ENCODE measurements at places on chromosomes 5 and 9.

GRCh38 chr5:60196385-60197113, 303.0 kb upstream of the PDE4D start:
- DNase-seq = no peak
- H3K27ac ChIP-seq = no peak overlapping the region

DNA sequence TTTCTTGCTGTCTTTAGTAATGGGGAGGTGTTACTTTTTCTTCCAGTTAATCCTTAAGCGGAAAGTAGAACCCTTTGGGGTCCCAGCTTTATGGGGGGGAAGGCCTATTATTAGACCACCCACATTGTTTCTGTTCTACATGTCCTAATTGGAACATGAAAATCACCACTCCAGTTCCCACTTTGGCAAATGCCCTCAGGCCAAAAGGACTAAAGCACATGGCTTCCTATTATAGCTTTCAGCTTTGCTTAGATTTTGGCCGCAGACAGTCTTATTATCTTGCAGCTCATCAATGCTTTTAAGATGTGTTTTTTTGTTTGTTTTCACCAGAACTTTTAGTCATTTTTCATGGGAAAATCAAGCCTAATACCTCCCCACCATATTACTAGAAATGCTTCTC, 296.8 kb upstream of the ANKH start:
- H3K4me3 ChIP-seq = no peak overlapping the region
- no peak overlapping the region for H3K27ac ChIP-seq
- peaks cover 8% of the 10 kb centered on the region for H3K27me3 ChIP-seq
- H3K36me3 ChIP-seq = no peaks in the 10 kb centered on the region
- no peak for DNase-seq

DNA sequence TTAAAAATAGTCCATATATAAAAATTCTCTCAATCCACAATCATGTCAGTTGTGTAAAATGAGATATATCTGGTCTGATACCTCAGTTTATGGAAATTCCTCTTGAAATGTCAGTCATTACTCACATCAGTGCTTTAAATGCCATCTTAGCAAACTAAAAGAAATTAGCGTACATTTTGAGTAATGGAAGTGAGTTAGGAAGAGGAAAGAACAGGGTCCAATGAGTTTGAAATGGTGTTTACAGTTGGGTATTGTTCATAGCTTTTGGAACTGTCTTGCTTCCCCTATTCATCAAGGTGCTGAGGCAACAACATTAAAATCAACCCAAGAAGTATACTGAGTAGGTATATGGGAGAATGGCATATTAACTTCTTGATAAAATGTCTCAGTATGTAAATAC, 8.7 kb upstream of the MTX3 start:
- peaks cover 27% of the 10 kb centered on the region for H3K36me3 ChIP-seq
- no peak for DNase-seq
- no peak overlapping the region for H3K27ac ChIP-seq
- H3K4me3 ChIP-seq = no peak overlapping the region

DNA sequence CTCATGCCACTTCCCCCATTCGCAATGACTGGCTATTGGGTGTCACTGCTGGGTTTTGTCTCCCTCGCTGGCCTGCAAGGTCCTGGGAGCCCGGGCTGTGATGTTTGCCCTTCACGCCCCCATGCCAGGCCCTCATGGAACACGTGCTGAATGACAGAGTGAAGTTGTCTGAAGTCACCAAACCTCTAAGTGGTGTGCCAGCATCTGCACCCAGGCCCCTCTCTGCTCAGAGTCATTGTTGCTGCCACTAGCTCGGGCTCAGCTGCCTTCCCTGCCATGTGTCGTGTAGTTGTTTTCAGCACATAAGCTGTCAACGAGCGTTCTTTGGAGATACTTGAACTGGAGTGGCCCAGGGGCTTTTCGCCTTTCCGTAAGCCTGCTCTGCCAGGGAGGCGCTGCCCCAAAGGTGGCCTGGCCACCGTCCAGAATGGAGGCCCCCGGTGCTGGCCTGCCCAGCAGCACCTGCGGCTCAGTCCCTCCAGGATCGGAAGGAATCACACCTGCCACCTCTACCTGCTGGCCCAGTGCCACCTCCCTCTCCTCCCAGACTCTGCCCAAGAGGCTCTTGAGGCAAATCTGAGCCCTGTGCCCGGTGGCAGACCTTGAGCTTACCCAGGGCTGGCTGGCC, 250.1 kb downstream of the PBX3 start:
- peaks cover 10% of the 10 kb centered on the region for H3K27me3 ChIP-seq
- no peaks in the 10 kb centered on the region for H3K36me3 ChIP-seq
- no peak for DNase-seq

- peaks cover 12% of the 10 kb centered on the region for H3K36me3 ChIP-seq
- H3K27ac ChIP-seq = no peak overlapping the region
- H3K4me1 ChIP-seq = peaks cover 29% of the 10 kb centered on the region
- peaks cover 9% of the 10 kb centered on the region for H3K27me3 ChIP-seq
- no peak for DNase-seq
These were observed 12.1 kb downstream of the PNPLA7 start for GRCh38 chr9:137538058-137538457.

GRCh38 chr5:140182075-140182711, 7.2 kb downstream of the CYSTM1 start:
- no peak overlapping the region for H3K4me3 ChIP-seq
- H3K27me3 ChIP-seq = no peaks in the 10 kb centered on the region
- no peak for DNase-seq
- no peaks in the 10 kb centered on the region for H3K36me3 ChIP-seq

GRCh38 chr9:92432350-92432749, 8.1 kb upstream of the OMD start:
- no peak overlapping the region for H3K4me3 ChIP-seq
- no peaks in the 10 kb centered on the region for H3K27me3 ChIP-seq
- no peak overlapping the region for H3K27ac ChIP-seq
- DNase-seq = no peak
- no peaks in the 10 kb centered on the region for H3K36me3 ChIP-seq

- peaks cover 28% of the 10 kb centered on the region for H3K4me1 ChIP-seq
- no peak for DNase-seq
- peak overlapping the region; percentile 81 for H3K4me3 ChIP-seq
- peaks cover 6% of the 10 kb centered on the region for H3K27me3 ChIP-seq
These were observed 209.7 kb downstream of the DIRAS2 start for GRCh38 chr9:90432951-90433350.

DNA sequence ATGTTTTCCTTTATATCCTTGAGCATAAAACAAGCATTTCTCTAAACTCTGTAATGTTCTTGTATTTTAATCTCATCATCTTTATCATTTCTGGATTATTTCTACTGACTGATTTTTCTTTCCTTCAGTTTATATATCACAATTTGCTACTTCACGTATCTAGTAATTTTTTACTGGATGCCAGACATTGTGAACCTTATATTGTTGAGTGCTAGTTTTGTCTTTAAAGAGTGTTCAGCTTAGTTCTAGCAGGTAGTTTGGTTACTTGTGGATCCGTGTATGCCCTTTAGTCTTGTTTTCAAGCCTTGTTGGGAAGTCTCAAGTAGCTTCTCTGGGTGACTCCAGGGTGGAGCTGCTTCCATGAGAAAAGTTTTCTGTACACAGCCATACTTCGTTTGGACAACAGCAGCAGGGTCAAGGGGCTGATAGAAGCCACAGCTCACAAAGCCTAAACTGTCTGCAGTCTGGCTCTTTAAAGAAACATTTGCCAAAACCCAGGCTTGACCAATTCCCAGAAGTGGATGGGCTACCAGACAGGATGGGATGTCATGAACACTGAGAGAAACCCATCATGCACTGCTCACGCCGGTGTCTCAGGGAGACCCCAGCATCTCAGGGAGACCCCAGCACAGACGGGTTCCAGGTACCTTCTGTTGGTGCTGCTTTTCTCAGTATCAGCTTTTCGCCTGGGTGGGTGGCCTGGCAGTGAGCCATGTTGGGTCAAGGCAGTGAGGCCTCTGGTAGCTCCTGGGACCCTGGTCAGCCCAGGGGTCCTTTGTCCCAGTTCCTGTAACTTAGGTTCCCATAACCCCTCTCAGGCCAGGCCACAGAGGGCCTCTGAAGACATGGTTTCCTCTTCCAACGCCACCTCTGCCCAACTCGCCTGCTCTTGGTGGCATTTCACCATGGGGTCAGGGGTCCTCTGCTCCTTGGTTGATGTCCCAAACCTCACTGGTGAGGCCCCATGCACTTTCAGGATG, 29.1 kb downstream of the TRIP13 start:
- H3K27me3 ChIP-seq = peaks cover 37% of the 10 kb centered on the region
- no peak for DNase-seq
- peaks cover 18% of the 10 kb centered on the region for H3K36me3 ChIP-seq
- H3K4me1 ChIP-seq = peaks cover 8% of the 10 kb centered on the region
- no peak overlapping the region for H3K27ac ChIP-seq

DNA sequence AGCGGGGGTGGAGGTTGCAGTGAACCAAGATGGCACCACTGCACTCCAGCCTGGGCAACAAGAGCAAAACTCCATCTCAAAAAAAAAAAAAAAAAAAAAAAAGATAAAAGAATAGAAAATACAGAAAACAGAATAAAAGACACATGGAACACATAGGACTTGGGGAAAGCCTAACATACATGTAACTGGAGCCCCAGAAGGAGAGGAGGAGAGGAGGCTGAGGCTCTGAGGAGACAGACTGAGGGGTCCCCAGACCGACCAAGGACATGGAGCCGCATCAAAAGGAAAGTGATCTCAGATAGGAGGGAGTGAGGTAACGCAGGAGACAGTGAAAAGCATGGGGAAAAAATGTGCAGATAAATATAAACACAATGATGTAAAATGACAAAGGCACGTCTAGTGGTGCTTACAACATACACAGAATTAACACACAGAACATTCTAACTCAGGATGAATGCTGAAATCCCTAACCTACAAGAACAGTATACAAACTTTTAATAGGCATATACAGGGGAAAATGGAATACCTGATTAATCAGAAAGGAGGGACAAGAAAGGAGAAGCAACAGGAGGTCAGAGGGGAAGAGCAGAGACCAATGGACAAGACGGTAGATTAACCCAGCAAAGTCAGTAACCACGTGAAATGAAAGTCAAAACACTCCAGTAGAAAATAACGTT, 65.2 kb upstream of the UBAC1 start:
- H3K27ac ChIP-seq = no peak overlapping the region
- peaks cover 11% of the 10 kb centered on the region for H3K27me3 ChIP-seq

DNA sequence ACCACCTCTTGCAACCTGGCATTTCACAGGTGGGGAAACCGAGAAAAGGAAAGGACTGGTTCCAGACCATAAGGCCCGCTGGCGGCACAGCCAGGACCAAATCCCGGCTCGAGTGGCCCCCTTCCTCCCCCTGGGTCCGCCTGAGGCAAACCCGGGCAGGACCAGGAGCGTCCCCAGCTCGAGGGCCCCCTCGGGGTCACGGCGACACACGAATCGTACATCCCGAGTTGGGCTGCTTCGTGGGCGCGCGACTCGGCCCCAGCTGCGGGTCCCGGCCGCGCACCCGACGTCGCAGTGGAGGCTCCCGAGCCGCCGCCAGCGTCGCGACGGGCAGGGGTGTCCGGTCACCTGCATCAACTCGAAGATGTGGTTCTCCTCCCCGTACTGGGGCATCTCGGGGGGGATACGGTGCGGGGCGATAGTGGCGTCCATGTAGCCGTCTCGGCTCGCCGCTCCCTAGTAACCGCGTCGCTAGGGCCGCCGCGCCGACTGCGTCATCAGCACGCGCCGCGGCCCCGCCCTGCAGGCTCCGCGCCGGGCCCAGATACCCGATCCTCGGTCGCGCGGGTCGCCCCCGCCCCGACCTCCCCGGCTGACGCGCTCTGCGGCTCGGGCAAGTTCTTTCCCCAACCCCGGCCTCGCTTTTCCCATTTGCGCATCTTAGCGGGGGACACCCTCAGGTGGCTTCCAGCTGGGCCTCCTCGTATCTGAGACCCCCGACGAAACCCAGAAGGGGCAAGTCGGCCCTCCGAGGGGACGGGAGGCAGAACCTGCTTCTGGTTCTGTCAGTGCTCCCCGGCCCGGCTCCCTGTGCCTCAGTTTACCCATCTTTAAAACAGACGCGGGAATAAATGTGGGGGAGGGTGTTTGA, at the start of gene AK8:
TSS of gene AK8 (minus strand) at position 461 of the 871 bp plus-strand sequence. CDS start at position 432, 29 bp downstream.
- H3K27ac ChIP-seq = peak within 1 kb of the TSS; percentile 32
- H3K4me1 ChIP-seq = peaks cover 23% of the 10 kb centered on the region
- peak within 1 kb of the TSS; percentile 83 for H3K4me3 ChIP-seq
- peak; percentile 88 for DNase-seq
- peaks cover 35% of the 10 kb centered on the region for H3K27me3 ChIP-seq

- peaks cover 19% of the 10 kb centered on the region for H3K4me1 ChIP-seq
- H3K36me3 ChIP-seq = peaks cover 67% of the 10 kb centered on the region
- H3K4me3 ChIP-seq = no peak overlapping the region
- no peaks in the 10 kb centered on the region for H3K27me3 ChIP-seq
- no peak overlapping the region for H3K27ac ChIP-seq
These were observed 20.0 kb downstream of the RNF145 start for GRCh38 chr5:159189310-159189709.

- peaks cover 13% of the 10 kb centered on the region for H3K27me3 ChIP-seq
- peaks cover 80% of the 10 kb centered on the region for H3K4me1 ChIP-seq
- peak overlapping the region; percentile 20 for H3K4me3 ChIP-seq
- no peak for DNase-seq
- H3K27ac ChIP-seq = peak overlapping the region; percentile 98
These were observed 40.3 kb upstream of the GLRX start for GRCh38 chr5:95862671-95863382.

DNA sequence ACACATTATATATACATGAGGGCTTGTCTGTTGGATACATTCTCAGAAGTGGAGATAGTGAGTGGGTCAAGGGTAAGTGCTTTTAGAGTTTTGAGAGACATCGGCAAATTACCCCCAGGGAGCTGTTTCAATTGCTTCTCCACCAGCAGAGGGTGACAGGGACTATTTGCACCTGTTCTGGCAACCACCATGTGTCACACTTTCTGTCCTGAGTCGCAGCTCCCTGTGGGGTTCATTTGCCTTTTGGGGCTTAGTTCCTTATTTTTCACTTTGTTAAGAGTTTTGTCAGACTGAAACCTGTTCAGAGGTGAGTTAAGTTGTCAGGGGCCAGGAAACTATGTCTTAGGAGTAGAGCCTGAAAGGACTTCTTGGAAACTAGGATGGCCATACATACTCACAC, 20.1 kb upstream of the SLC36A1 start:
- H3K36me3 ChIP-seq = no peaks in the 10 kb centered on the region
- H3K27me3 ChIP-seq = peaks cover 15% of the 10 kb centered on the region
- no peak overlapping the region for H3K4me3 ChIP-seq
- no peaks in the 10 kb centered on the region for H3K4me1 ChIP-seq

- H3K4me3 ChIP-seq = no peak overlapping the region
- DNase-seq = no peak
- no peaks in the 10 kb centered on the region for H3K4me1 ChIP-seq
These were observed 90.9 kb downstream of the ITGA1 start for GRCh38 chr5:52878656-52879055.

GRCh38 chr5:158895588-158895987, 204.1 kb downstream of the EBF1 start:
- H3K27me3 ChIP-seq = peaks cover 5% of the 10 kb centered on the region
- no peaks in the 10 kb centered on the region for H3K36me3 ChIP-seq
- no peak overlapping the region for H3K27ac ChIP-seq
- H3K4me3 ChIP-seq = no peak overlapping the region

All from nephron progenitor cell (in vitro differentiated cells).